ENCODE measurements at places on chromosomes 1 and 21. TPM values are rescaled to one million over a fixed set of nuclear protein-coding genes. Genes with fewer than 3 reads are reported as not detected.

GRCh38 chr1:45409276-45409675 lies 69.0 kb upstream of the MUTYH start:
- DNase-seq, result no peak

DNA sequence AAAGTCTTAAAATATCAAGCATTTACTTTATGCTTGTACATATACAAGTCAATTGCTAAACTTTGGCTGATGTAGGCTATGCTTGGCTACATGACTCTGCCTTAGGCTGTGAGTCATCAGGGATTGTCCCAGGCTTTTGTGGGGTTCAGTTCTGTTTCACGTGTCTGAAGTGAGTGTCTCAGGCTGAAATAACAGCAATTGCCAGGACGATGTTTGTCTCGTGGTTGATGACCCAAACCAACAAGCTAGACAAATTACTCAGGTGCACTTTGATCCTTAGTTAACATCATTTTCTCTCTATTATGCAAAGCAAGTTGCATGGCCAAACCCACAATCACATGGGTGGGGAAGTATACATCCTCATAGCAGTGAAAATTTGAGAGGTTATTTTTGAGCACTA lies 410.1 kb downstream of the BRINP3 start:
- no peak for DNase-seq

GRCh38 chr1:93129507-93130099 lies 50.5 kb downstream of the MTF2 start:
- no peak for DNase-seq

- no peak for DNase-seq
Observed at GRCh38 chr1:223755992-223756775, 43.8 kb downstream of the CAPN2 start.

DNA sequence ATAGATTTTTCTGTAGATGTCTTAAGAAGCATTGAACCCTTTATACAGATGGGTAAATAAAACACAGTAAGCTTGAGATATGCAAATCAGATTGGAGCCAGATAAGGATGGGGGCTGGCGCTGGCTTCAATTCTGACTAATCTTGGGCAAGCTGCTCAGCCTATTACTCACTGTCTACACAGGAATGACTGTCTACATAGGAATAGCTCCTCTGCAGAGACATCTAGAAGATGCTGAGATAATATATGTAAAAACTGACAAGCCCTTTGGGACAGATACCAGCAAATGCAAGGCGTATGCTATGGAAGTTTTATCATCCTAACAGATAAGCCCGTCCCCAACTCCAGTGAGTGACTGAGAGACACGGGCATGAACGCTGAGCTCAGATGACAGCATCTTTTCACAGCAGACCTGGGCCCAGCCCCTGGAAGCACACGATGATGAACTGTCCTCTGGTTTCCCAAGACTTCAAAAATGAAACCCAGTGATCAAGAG lies 1.7 kb downstream of the CLDN14 start:
- DNase-seq, result no peak

DNA sequence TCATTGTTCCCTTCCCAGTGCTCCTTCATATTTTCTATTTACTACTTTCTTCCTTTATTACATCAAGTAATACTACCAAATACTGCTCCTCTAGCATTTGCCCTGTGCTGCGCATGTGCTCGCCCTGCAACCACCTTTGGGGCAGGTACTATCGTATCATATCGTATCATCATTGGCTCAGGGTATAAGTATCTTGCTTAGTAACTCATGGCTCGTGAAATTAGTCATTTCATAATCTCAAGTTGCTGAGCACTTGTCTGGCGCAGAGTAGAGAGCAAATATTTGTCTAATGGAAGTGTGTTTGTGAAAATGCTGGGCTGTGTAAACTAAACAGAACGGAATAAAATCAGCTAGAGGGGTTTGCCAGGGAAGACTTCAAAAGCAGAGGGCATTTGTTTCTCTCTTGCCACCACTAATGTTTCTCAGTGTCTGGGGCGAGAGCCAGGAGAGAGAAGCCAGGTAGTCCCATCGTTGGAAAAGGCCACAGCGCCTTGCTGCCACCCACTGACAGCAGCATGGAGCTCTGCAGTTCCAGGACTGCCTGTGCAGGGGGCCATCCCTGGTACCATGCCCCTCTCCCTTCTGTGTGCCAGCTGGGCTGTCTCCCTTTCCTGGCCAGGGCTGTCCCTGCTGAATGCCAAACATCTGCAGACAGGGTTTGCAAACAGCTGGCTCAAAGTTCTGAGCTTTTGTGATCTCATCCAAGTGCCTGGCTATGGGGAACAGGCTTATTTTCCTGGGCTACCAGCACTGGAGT lies 20.0 kb upstream of the CPT2 start:
- peak; percentile 49 for DNase-seq

- DNase-seq, result no peak
Observed at GRCh38 chr1:75129660-75129982, 4.6 kb upstream of the LHX8 start.

GRCh38 chr1:53587252-53587988 lies 128.2 kb downstream of the DMRTB1 start:
- DNase-seq, result no peak

Gene LCE3D
- total RNA-seq, result not detected

Gene AMIGO1
- total RNA-seq, result 2.6 TPM

Measured in body of pancreas (tissue), 4 donors.